H1 (cell line): ENCODE measurements at places on chromosomes 5 and 9. TPM values are rescaled to one million over a fixed set of nuclear protein-coding genes. Genes with fewer than 3 reads are reported as not detected.

Gene BRD8
- polyA plus RNA-seq = 28.8 and 37.8 TPM in 2 replicates

Gene PCDHA9
- polyA plus RNA-seq = 0.12 and 0.17 TPM in 2 replicates

GRCh38 chr9:98413084-98413483, 157.6 kb upstream of the TBC1D2 start:
- no peak for DNase-seq

DNA sequence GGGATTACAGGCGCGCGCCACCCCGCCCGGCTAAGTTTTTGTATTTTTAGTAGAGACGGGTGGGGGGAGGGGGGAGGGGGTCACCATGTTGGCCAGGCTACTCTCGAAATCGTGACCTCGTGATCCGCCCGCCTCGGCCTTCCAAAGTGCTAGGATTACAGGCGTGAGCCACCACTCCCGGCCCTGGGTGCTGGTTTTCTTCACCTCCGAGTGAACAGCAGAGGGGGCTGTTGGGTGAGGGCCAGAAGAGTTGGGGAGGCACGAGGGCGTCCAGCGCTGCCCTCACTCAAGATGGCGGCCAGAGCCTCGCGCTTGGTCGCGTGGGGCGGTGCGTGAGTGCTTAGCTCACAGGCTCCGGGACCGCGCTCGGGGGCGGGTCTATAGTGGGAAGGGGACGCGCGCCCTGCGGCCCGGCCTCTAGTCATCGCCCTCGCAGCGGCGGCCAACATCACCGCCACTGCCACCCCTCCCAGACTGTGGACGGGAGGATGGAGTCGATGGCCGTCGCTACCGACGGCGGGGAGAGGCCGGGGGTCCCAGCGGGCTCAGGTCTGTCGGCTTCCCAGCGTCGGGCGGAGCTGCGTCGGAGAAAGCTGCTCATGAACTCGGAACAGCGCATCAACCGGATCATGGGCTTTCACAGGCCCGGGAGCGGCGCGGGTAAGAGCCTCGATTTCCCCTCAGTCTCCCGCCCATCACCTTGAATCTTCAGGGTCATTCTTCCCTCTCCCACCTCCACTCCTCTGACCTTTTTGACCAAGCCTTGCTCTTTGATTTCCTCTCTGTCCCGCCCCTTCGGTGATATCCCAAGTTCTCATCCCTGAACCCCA, at the start of gene CAMLG:
TSS of gene CAMLG (plus strand) at position 416 of the 830 bp plus-strand sequence. CDS start at position 489, 73 bp downstream.
- DNase-seq = peak; percentile 97

DNA sequence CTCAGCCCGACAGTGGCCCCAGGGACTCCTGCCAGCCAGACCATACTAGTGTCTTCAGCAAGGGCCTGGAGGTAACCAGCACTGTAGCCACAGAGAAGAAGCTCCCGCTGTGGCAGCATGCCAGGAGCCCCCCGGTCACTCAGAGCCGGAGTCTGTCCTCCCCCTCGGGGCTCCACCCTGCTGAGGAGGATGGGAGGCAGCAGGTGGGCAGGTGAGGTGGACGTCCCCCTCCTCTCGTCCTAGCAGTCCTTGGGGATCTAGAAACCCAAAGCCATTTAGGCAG, 28.0 kb upstream of the LRRC14B start:
- DNase-seq = no peak

DNA sequence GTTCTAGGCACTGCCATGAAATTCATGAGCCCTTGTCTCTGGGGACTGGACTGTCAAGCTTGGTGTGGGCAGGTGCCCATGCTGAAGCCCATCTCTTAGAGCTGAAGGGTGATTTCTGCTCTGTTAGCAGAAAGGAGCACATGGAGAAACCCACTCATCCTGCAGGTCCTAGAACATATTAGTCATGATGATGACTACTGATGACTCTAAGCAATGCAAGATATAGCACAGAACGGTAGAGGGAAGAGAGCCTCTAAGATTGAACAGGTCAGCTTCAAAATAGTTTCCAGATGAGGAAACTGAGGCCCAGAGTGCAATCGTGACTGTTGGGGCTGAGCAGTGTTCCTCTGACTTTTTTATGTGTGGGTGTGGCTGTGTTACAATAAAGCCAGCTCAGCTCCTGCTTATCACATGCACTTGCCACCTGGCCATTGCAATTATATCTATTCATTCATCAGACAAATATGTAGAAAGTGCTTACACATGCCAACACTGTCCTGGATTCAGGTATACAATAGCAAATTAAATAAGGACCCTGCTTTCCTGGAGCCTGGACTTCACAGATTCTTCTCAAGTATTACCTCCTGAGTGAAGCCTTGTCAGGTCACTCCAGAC, 140.2 kb upstream of the BRINP1 start:
- no peak for DNase-seq

DNA sequence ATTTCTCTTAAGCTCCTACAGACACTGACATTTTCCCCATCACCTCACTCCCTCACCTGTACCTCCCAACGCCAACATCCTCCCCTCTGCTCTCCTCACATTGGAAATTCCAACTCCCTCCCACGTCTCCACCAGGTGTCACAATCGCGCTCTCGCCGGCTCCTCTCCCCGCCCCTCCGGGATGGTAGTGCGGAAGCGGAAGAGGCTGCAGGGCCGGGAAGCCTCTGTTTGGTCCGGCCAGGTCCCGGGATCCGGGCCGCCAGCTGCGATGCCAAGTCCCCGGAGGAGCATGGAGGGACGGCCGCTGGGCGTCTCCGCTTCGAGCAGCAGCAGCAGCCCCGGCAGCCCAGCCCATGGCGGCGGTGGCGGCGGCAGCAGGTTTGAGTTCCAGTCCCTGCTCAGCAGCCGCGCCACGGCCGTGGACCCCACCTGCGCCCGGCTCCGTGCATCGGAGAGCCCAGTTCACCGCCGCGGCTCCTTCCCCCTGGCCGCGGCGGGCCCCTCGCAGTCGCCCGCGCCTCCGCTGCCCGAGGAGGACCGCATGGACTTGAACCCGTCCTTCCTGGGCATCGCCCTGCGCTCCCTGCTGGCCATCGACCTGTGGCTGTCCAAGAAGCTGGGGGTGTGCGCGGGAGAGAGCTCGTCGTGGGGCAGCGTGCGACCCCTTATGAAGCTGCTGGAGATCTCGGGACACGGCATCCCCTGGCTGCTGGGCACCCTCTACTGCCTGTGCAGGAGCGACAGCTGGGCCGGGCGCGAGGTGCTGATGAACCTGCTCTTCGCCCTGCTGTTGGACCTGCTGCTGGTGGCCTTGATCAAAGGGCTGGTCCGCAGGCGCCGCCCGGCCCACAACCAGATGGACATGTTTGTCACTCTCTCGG, at the start of gene PLPP6:
TSS of gene PLPP6 (plus strand) at position 187 of the 881 bp plus-strand sequence. CDS start at position 269, 82 bp downstream.
- DNase-seq = peak; percentile 90

DNA sequence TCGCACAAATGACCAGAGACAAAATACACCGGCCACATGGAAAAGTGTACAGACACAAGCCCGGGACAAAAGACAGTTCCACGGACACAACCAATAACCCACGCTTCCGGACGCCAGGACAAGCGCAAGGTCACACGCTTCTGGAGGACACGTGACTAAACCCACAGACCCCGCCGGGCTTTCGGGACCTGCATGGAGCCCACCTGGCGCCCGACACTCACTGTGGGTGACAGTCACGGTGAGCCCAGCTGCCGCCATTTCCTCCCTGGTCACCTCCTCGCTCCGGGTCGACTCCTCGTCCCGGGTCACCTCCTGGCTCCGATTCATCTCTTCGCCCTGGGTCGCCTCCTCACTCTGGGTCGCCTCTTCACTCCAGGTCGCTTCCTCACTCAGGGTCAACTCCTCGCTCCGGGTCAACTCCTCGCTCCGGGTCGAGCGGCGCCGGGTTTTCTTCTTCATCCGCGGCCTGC, 470 bp downstream of the BAG1 start:
- no peak for DNase-seq
